H7 (cell line): ENCODE measurements at places on chromosomes 2 and 18. TPM values are rescaled to one million over a fixed set of nuclear protein-coding genes. Genes with fewer than 3 reads are reported as not detected.

DNA sequence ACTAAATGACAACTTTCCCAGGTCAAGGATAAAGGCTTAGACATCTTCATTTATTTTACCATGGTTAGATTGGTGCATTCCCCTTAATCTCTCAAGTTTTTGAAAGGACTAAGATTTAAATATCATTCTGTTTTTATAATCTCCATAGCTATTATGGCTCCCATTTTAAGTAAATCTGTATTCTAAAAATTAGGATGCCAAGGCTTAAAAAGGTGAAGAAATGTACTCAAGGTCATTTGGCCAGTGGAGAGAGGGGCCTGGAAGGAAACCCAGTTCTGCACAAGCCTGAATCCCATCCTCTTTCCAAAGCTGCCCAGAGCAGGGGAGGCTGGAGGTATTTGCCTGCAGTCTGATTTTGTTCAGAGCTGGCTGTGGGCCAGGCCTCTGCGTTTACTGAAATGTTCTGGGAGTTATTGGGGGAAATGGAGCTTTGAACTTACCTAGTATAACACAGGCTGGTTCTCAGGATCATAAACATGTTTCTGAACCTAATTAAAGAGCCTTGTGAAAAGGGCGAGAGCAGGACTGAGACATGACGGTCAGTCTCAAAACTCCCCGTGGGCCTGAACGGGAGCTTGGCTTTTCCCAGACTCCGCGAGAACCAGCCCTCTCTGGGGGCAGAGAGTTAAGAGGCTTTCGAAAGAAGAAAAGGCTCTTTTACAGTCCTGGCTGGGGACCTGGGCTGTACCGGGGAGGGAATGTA lies 85.6 kb downstream of the DDX1 start:
- peak; percentile 52 for DNase-seq

DNA sequence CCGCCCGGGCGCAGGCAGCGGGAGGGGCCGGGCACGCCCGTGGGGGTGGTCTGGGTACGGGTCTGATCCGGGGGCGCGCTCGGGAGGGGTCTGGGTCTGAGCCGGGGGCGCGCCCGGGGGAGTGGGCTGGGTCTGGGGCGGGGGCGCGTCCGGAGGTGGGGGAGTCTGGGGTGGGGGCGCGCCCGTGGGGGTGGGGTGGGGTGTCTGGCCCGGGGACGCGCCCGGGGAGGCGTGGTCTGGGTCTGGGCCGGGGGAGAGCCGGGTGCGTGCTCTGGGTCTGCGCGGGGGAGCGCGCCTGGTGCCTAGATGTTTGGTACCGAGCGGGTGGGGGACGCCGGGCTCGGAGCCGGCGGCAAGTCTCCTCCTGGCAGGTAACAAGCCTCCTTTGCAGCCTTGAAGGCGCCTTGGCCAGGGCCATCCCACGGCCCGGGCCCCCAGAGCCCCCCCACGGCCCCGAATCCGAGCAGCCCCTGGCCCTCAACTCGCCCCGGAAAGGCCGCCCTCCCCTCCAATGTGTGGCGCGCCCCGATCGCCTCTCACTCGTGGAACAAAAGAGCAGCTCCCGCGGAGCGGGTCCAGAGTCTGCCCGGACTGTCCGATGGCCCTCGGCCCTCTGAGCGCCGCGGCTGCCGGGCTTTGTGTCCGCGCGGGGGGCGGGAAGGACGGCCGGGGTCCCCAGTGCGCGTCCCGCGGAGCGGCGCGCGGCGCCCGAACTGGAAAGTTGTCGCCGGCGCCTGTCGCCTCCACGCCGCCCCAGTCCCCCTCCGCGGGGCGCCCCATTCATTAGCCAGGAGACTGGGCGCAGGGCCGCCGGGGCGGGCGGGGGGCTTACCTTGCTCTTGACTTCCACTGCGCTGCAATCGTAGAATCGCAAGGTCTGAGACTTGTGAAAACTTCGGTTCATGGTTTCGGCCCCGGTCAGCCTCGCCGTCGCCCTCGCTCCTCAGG lies 595 bp downstream of the PARD6G start:
- peak; percentile 95 for DNase-seq

DNA sequence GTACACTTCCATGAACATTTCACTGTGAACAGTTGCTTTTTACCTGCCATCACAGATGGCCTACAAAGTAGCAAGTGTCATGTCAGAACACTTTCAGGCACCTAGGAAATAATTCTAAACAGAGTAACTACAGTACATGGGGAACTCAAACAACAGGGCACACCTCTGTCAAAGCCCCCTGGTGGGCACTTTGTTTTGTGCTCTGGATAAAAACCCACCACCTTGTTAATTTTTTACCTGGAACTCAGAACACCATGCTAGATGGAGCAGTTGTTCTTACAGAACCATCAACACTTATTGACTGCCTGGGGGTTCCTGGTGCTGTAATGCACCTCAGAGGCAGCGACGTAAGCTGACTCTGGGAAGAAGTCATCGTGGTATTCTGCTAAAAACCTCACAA lies 2.3 kb downstream of the MSL3B start:
- peak; percentile 61 for DNase-seq

- DNase-seq, result no peak
Observed at GRCh38 chr18:35167332-35167731, 73.5 kb upstream of the ZNF397 start.

DNA sequence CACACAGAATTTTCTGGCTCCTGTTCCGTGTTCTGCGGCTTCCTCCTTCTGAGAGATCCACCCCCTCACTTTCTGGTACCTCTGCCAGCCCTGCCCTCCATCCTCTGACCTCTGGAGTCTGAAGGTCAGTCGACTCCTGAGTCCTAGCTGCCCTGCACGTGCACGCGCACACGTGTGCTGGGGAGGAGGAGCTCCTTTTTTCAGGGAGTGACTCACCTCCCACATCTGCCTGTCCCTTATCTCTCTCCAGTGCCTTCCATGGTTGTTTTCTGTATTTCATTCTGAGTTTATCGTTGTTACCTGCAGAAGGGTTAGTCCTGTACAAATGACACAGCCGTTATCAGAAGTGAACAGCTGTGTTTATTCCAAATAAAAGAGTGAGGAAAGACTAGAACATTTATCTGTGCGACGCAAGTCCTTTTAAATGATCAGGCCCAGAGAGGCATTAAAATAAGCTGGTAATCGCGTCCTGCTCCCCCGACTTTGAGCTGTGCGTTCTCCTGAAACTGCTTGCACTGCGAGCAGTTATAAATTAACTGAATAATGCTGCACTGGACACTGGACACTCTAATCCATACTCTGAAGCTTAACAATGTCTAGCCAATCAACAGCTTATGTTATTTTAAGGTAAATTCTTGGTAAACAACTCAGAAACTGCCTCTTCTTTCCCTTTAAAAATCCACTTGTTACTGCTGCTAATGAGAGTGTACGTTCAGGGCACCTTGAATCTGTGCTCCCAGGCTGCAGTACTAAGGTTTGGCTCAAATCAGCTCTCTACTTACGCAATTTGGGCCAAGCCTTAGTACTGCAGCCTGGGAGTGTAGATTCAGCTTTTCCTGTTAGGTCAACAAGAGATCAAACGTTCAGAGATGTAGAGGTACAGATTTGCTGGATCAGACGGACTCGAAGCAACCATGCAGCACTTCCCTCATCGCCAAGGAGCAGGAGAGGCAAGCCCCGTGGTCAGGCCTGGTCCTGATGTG lies 72.5 kb downstream of the GALR1 start:
- no peak for DNase-seq

- DNase-seq, result no peak
Observed at GRCh38 chr18:50282521-50283335, 1.4 kb upstream of the MBD1 start.

- DNase-seq, result no peak
Observed at GRCh38 chr2:109209941-109210340, 80.9 kb downstream of the SH3RF3 start.

- DNase-seq, result peak; percentile 43
Observed at GRCh38 chr2:178700922-178701342, 106.3 kb downstream of the TTN start.

Gene DSG4
- total RNA-seq, result not detected in 2 replicates

Gene LRP2
- 1.1 and 1.3 TPM in 2 replicates for total RNA-seq
